ENCODE measurements at places on chromosomes 2 and 18.
A peak's percentile ranks its signal among the peaks of the same experiment; 100 is the strongest.

GRCh38 chr2:10525573-10526265 lies 77.6 kb upstream of the ODC1 start:
- no peak for DNase-seq

DNA sequence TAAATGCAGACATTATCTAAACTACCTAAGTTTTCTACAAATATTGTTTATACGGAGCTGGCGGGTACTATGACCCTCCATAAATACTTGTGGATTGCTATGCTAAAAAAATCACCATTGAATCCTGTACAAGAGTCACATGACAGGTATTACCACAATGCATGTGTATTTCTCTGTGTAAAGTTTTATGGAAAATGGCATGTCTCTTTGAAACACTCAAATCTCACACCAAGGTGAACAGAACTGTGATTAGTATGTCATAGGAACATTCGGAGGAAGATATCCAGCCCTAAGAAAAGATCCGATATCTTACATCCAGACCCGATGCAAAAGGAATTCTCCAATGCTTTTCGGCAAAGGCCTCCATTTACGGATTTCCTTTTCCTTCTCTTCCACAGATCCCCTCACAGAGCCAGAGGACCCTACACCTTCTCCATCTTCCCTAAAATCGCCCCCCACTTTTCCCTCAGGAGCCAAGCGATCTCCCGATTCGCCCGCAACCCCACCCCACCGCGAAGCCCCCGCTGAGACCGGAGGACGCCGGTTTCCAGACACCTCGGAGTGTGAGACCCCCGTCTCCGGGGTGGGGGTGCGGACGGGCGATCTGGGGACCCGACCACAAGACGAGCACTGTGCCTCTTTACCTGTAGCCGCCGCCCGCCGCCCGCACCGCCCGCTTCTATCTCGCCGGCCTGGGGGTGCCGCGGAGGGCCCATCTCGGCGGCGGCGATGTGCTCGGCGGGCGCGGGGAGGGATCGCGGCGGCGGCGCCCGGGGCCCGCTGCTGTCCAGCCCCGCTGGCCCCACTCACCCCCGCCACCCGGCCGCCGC lies 1.2 kb downstream of the SAP130 start:
- no peak for DNase-seq

DNA sequence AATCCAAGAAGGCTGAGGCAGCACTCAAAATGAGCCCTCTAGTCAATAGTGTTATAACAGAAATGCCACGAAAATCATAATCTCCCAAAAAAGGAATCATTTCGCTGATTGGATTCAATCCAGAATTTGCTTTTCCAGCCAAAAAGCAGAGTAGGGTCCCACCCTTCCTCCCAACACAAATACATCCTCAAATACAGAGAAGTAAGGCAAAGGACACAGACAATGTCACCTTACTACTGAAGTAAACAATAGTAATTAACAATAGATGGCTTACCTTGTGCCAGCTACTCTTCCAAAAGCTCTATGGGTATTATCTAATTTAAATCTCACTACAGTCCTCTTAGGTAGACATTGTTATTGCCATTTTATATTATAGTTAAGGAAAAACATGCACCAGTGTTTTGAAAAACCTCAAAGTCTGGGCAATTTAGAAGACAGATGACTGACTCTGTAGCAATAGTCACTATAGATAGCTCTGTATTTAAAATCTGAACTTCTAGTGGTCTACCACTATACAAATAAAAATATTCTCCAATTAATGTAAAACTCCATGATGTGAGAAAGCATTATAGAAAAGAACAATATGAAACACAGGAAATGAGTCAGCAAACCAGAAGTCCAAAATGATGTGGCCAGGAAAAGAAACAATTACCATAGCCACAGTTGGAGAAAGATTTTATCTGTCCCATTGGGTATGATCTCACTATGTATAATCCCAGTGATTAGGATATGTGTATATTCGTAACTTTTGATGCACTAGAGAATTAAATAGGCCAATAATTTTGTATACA lies 305.0 kb upstream of the ERBB4 start:
- DNase-seq = no peak

DNA sequence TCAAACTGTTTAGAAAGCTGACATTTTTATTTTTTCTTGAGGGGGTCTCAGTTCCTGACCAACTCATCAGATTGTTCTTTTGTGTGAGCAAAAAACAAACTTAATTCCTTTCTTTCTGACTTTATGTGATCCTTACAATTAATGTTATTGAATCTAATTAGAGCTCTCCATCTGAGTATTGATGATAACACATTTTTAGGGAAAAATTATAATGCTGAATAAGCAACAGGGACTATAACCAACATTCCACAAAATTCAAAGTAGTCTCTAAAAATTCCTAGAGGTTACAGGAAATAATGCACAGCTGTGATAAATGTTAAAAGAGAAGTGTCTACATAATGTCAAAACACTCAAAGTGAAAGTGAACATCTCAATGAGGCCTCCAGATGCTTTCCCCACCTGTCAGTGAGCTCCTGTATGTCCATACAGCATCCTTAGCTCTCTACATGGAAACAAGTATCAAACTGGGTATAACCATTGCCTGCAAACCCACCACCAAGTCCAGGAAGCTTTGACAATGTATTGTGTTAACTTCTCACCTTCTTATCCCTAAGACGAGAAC lies 786.0 kb upstream of the SLC39A10 start:
- no peak for DNase-seq

DNA sequence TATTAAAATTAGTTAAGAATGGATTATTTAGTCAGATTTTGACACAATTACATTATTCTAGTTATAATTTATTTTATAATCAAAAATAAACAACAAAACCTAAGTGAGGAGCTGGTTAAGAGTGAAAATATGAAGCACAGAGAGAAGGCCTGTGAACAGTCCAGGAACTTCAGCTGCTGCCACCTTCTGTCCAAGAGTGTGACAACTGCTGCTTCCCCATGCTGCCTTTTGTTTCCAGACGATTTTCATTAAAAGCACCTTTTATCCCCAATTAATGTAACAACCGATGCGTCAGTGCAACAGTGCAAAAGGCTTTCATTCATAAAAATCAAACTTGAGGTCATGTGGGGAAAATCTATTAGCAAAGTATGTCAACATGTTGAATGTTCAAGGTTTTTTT lies 363.6 kb downstream of the CTNNA2 start:
- peak; percentile 33 for DNase-seq

DNA sequence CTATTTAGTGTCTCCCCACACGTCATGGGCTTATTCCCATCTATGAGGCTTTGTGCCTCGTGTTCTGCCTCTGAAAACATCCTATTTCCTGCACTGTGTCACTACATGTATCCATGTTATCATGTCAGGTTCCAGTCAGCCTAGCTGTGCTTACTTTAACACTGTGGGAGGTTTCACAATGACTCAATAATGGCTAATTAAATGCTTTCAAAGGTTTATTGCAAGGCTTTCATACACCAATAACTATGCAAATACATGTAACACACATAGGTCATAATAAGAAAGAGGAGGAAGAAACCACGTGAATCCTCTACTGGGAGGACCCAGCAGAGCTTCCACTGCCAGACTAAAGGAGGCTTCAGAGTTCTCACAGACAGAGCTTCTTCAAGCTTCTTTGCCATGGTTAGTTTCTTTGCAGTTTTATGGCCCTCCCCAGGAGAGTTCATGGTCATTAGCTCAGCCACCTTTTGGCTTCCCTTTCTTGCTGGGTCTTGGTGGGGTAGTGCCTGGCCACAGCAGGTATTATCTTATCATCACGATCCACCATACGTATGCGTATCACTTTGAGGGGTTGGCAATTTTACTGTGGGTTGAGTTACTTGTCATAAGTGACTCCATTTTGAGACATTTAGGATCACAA lies 5.1 kb upstream of the COLEC12 start:
- DNase-seq = no peak

DNA sequence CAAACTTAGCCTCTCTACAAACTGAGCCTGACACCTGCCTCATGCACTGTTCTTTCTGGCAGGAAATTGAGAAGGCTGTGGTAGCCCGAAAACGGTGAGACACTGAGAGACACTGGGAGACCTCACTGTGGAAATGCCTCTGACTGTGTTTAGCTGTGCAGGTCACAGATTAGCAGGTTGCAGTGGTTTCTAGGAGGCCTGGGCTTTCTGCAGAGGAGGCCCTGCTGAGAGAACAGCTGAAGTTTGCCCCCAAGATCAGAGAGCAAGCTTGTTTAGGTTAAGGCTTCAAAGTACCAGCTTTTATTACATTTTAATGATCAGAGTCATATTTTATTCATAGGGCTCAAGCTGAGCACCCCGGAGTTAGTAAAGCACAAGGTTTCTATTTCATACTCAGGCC lies 68.7 kb upstream of the LYPD6 start:
- DNase-seq = no peak

DNA sequence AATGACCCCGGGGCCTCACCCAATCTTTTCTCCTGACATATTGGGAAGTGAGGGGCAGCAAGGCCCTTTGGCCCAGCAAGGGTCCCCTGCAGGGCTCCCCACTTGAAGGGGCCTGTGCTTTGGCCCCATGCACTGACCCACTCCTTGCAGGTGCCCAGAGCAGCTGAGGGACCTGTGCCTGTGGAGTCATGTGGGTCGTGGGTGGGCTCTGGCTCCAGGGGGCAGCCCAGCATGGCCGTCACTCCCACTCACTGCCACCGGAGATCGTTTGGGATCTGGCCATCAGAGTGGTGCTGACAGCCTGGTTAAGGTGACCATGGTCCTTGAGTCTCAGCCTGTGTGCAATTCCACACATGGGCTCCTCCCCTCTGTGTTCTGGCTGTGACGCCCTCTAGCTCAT lies 31.7 kb upstream of the APCDD1 start:
- DNase-seq = no peak

GRCh38 chr2:126634273-126634861 lies 21.6 kb upstream of the GYPC start:
- DNase-seq = no peak

GRCh38 chr18:56934131-56934530 lies 212.8 kb upstream of the BOD1L2 start:
- DNase-seq = no peak

GRCh38 chr2:152492131-152492530 lies 157.2 kb downstream of the FMNL2 start:
- DNase-seq = no peak

- DNase-seq = no peak
Observed at GRCh38 chr18:37701967-37702366, 136.4 kb upstream of the CELF4 start.

DNA sequence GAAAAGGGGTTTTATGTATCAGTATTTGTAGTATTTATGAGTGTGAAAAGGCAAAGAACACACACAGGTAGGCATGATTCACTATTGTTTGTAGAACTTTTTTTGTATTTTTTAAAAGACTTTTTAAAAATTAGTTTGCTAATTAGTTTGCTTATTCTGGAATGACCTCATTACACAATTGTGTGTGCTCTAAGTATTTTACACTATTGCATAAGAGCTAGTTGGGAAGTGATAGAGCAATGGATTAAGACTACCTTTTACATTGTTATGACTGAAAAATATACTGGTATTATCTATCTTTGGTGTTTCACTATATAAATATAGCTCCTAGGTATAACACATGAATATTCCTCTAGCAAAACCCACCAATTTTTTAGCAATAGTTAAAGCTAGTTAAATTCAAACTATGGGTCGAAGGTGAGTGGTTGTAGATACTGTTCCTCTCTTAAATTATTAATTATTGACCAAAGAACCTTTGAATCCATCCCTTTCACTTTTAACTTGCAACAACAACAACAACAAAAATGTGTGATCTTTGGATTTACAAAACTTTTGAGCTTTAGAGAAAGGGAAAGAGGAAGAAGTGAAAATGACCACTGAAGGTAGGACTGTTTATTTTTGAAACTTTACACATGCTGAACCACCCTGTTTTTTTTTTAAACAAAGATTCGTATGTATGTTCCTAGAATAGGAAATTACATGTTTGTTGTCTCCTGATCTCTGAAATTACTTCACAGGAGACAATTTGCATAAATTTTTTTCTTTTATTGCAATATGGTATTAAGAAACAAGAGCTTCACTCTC lies 18.7 kb downstream of the ITPRID2 start:
- no peak for DNase-seq

DNA sequence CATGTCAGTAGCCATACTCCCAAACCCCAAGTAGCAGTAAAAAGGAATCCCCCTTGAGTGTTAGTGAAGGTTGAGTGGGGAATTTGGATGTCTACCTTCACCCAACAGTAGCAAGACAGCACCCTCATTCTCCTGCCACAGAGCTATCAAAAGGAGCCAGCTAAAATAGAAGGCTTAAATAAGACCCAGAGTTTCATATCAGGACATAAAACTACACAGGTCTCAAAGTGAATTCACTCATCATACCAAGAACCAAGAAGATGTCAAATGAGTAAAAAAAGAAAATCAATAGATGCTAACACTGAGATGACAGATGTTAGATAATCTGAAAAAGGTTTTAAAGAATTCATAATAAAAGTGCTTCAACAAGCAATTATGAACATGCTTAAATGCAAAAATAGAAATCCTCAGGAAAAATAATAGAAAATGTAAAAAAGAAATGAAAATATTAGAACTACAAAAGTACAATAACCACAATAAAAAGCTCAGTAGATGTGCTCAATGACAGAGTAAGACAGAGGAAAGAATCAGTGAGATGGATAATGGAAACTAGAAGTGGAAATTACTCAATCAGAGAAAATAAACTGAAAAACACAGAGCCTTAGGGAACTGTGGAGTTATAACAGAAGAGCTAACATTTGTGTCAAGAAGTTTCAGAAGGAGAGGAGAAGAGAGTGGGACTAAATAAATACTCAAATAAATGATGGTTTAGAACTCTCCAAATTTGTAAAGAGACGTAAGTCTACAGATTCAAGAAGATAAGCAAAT lies 90.5 kb downstream of the EDAR start:
- DNase-seq = no peak

DNA sequence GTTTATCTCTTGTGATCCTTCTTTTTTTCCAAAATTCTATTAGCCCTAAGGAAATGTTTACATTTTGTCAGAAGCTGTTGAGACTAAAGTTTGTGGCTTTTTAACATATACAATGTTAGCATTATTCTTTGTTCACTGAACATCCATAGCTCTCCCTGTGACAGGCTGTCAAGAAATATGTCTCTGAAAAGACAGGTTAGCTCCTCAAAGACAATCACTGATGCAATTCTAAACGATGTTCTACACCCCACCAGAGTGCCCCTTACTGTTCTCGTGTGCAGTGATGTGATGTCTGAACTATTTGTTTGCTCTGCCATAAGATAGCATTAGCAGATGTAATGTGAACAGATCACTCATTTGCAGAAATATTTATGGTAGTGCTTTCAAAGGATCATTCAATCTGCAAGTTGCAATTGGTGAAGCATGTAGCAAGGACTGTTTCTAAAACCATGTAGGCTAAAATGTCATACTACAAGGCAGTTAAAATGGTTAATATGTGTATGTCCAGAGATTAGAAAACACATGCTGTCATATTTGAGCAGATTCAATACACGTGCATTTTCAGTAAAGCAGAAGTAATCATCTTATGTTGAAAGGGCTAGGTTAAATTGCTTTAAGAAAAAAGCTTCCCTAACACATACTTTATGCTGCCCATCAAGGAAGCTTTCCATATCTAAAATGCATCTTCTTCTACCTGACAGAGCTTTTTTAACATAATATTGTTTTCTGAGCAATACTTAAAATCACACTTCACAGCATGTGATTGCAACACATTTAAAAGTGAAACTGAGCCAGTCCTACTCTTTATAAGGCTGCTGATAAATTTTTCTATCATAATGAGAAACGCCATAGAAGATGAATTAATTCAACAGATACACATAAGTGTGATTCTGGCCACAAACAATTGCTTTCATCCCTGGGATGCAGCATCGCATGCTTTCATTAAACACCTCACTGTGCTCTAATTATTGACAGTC lies 285.7 kb upstream of the UBE2E3 start:
- no peak for DNase-seq

- DNase-seq = no peak
Observed at GRCh38 chr2:45683292-45683691, 31.8 kb downstream of the PRKCE start.

GRCh38 chr18:9947248-9947647 lies 33.4 kb downstream of the VAPA start:
- DNase-seq = no peak
